GM19239 (cell line): ENCODE measurements at places on chromosomes 3 and 15.

- no peak for DNase-seq
Measured at GRCh38 chr15:42603978-42604377, 28.6 kb downstream of the STARD9 start.

DNA sequence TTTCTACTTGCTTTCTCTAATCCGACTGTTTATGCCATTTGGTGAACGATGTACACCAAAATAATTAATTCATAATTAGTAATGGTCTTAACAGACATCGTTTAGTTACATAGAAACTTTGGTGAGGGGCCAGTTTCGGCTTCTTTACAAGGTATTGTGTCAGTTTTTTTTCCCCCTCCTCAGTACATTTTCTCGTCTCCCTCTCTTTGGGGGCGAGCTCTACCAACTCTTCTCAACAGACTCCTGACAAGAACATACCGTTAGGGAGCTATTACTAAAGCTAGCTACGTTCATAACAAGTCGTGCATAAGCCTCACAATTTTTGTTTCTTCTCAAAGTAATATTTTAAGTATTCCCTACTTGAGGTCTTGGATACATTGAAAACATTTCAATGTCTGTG, 1.4 kb downstream of the U2SURP start:
- DNase-seq: no peak

GRCh38 chr3:56357266-56357665, 111.0 kb downstream of the ERC2 start:
- no peak for DNase-seq

GRCh38 chr3:14278265-14278798, 99.7 kb downstream of the LSM3 start:
- no peak for DNase-seq

GRCh38 chr3:65314269-65314668, 626.5 kb upstream of the ADAMTS9 start:
- DNase-seq: no peak

DNA sequence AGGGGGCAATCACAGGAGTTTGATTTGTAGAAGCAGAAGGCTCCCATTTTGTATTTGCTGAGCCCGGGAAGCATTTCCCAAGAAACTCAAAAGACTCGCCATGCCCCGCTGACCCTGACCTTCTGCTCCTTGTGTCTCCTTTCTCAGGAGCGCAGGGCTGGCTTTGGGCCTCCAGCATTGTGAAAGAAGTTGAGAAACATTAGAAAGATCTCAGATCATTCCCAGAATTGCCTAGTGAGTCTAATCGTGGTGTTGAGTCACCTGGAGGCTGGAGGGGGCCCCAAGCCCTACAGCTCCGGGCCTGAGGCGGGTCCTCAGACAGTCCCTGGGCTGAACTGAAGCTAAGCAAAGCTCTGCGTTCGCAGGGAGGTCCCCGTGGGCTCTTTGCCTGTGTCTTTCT, 10.9 kb upstream of the PIGZ start:
- DNase-seq: no peak
